ENCODE measurements at places on chromosomes 7 and 10. TPM values are rescaled to one million over a fixed set of nuclear protein-coding genes. Genes with fewer than 3 reads are reported as not detected.

AKR1C4 gene
- not detected for total RNA-seq

ELN gene
- total RNA-seq: 51.6 TPM

TMEM270 gene
- total RNA-seq: not detected

INTS1 gene
- total RNA-seq: 29.9 TPM

- no peak overlapping the region for H3K4me3 ChIP-seq
- no peaks in the 10 kb centered on the region for H3K36me3 ChIP-seq
- no peaks in the 10 kb centered on the region for H3K27me3 ChIP-seq
- H3K27ac ChIP-seq: peak overlapping the region; percentile 51
- no peaks in the 10 kb centered on the region for H3K4me1 ChIP-seq
Measured at GRCh38 chr10:89144836-89145235, 62.3 kb downstream of the CH25H start.

GRCh38 chr7:122768827-122769226 lies 66.1 kb upstream of the RNF148 start:
- H3K4me3 ChIP-seq: no peak overlapping the region
- no peaks in the 10 kb centered on the region for H3K36me3 ChIP-seq
- DNase-seq: no peak
- no peaks in the 10 kb centered on the region for H3K27me3 ChIP-seq
- peaks cover 31% of the 10 kb centered on the region for H3K4me1 ChIP-seq

GRCh38 chr7:24731313-24731712 lies 26.0 kb downstream of the GSDME start:
- H3K27me3 ChIP-seq: no peaks in the 10 kb centered on the region
- DNase-seq: no peak
- H3K27ac ChIP-seq: no peak overlapping the region

DNA sequence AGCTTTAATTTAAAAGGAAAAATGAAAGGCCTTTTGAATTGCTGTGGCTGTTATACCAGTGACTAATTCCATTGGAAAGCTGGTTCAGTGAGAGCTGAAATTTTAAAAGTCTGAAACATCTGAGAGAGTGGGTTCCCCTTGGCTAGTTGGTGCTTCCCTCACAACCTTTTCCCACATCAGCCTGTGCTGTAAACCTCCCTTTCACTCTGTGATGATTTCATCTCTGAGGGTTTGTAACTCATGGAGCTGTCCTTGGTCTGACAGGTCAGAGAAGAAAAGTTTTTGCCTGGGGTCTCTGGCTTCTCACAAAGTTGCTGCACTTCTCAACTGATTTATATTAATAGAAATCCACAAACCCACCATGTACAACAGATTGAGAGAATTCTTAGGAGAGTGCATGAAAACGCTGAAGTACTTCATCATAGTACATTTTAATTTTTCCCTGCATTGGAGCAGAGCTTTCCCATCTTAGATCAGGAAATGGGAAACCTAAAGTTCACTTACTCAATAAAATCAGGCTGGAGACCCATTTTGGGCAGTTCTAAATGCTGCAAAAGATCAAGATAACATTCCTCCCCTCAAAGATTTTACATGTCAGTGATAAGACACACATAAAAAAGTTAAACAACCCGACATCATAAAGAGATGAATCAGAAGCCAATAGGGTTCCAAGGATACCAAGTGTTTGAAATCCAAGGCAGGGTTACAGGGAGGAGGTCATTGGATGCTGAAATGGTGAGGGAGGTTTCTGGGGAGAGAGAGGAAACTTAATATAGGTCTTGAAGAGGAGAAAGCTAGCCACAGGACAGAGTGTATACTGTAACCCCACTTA lies 157.0 kb upstream of the MKLN1 start:
- H3K4me3 ChIP-seq: no peak overlapping the region
- no peaks in the 10 kb centered on the region for H3K36me3 ChIP-seq
- no peak for DNase-seq

DNA sequence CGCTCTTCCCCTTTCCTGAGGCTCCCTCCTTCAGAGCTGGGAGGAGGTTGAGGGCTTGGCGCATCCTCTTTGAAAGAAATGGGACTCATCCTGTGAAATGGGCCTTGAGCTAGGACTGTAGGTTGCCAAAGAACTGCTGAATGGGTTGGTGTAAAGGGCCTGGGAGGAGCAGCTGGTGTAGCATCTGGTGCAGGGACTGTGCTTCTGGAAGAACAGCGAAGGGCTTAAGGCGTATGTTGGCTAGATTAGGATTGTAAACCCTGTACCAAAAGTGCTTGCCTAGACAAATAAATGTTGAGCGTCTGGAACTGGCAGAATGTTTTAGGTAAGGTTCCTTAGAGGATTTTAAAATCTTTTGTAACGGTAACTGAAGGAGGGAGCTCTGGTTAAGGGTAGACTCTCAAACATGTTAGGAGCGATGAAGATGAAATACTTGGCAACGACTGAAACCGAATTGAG lies 563 bp downstream of the STAM start:
- peaks cover 72% of the 10 kb centered on the region for H3K4me1 ChIP-seq
- no peak for DNase-seq
- peak overlapping the region; percentile 93 for H3K4me3 ChIP-seq

DNA sequence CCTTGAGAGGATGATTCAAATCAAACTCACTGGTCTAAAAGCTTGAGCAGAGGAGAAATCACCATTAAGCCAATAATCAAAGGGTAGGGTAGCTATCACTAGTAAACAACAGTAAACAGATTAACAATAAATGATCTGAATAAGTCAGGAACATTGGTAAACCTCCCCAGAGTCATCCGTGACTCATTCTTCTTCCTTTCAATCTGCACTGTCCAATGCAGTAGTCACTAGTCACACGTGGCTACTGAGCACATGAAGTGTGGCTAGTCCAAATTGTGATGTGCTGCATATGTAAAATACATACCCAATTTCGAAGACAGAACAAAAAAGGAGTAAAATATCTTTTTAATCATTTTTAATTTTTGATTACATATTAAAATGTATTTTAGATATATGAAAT lies 64.0 kb downstream of the ERCC6 start:
- DNase-seq: no peak
- H3K36me3 ChIP-seq: peaks cover 92% of the 10 kb centered on the region
- H3K27ac ChIP-seq: no peak overlapping the region
- H3K4me3 ChIP-seq: no peak overlapping the region
- H3K4me1 ChIP-seq: no peaks in the 10 kb centered on the region

DNA sequence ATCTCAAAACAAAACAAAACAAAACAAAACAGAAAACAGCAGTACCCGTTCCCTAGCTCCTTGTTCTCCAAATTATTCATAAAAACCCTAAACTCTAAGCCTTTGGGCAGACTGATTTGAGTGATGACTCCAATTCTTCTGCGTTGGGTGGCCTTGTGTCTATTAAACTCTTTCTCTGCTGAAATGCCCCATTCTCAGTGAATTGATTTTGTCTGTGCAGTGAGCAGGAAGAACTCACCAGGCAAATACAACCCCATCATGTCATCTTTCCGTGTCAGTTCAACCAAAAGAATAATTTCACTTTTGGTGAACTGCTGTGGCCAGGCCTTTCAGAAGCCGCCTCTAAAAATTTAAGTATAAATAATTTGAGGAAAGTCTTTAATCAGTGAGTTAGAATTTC lies 18.5 kb upstream of the TSPAN13 start:
- no peak for DNase-seq
- no peaks in the 10 kb centered on the region for H3K36me3 ChIP-seq
- no peak overlapping the region for H3K27ac ChIP-seq
- H3K4me3 ChIP-seq: no peak overlapping the region
- no peaks in the 10 kb centered on the region for H3K27me3 ChIP-seq

- H3K4me3 ChIP-seq: no peak overlapping the region
- no peaks in the 10 kb centered on the region for H3K27me3 ChIP-seq
- DNase-seq: no peak
- peaks cover 9% of the 10 kb centered on the region for H3K36me3 ChIP-seq
Measured at GRCh38 chr7:130989101-130989795, 255.2 kb upstream of the KLF14 start.

DNA sequence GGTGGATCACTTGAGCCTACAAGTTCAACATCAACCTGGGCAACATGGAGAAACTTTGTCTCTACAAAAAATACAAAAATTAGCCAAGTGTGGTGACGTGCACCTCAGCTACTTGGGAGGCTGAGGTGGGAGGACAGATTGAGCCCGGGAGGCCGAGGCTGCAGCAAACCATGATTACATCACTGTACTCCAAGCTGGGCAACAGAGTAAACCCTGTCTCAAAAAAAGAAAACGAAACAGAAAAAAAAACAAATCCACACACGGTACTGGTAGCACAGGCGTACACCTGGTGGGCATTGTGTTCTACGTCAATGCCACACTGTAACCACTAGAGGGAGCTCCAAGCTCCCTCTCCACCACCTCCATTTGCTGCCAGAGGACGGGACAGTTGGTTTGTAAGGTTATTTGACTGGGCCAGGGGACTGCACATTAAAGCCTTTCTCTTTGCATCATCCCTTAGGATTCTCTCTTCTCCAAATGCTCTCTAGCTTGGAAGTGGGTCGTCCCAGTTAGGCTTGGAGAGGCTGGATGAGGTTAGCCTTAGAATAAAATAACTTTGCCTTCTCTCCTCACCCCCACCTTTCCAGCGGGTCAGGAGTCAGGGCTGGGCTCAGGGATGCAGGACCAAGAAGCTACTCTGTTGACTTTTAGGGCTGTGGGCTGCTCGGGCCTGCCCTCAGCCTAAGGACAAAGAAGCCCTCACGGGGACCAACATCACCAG lies 130.8 kb downstream of the SORBS1 start:
- H3K4me3 ChIP-seq: no peak overlapping the region
- H3K4me1 ChIP-seq: peaks cover 100% of the 10 kb centered on the region
- H3K27ac ChIP-seq: peak overlapping the region; percentile 92
- H3K27me3 ChIP-seq: no peaks in the 10 kb centered on the region
- H3K36me3 ChIP-seq: peaks cover 22% of the 10 kb centered on the region
- DNase-seq: no peak

- no peaks in the 10 kb centered on the region for H3K36me3 ChIP-seq
- H3K4me3 ChIP-seq: no peak overlapping the region
- no peaks in the 10 kb centered on the region for H3K27me3 ChIP-seq
- H3K4me1 ChIP-seq: no peaks in the 10 kb centered on the region
- H3K27ac ChIP-seq: no peak overlapping the region
Measured at GRCh38 chr10:72850861-72851260, 42.7 kb upstream of the OIT3 start.

DNA sequence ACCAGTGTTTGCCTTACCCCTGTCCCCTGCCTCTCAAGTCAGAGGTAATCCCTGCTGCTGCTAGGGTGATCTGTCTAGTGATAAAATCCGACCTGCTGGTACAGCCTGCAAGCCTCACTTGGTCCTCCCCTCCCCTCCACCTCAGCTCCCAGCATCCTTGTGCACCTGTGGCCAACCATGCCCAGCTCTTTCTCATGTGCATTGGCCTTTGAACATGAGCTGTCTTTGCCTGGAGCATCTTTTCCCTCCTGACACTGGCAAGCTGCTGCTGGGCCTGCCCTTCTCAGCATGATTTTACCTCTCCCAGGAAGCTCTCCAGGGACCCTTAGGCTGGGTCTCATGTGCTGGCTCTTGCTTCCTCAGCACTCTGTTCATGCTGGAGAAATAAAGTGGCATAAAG lies 51.3 kb upstream of the CXCL12 start:
- no peaks in the 10 kb centered on the region for H3K36me3 ChIP-seq
- no peak for DNase-seq
- H3K27me3 ChIP-seq: no peaks in the 10 kb centered on the region
- no peak overlapping the region for H3K4me3 ChIP-seq

Measured in left ventricle myocardium inferior (tissue), 1 donor.